ENCODE measurements at places on chromosomes 7 and 10. TPM values are rescaled to one million over a fixed set of nuclear protein-coding genes. Genes with fewer than 3 reads are reported as not detected.

- no peak for DNase-seq
Observed at GRCh38 chr10:104591441-104591840, 49.6 kb upstream of the SORCS3 start.

SFTPA1 gene
- 1.7 TPM for total RNA-seq

DNA sequence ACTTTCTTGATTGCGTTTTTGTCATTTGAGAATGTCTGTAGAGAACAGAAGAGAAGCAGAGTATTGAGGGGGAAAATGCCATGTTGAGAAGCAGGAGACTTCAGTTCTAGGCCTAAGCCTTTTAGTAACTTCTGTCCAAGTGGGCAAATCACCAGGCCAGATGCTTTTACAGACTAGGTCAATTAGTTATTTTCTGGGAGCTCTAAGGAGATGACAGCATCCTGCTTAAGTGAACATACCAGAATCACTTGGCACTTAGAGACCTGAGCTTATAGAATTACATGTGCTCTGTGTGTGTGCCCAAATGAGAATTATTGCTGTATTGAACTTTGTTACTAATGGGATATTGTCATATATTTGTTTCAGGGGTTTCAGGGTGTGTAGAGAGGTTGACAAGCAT is 24.0 kb downstream of the AGK start:
- DNase-seq: no peak

- no peak for DNase-seq
Observed at GRCh38 chr7:50369143-50370026, 64.9 kb downstream of the IKZF1 start.

C10orf105 gene
- total RNA-seq: 0.36 TPM

ZNF679 gene
- not detected for total RNA-seq

FANK1 gene
- total RNA-seq: 1.3 TPM

DNA sequence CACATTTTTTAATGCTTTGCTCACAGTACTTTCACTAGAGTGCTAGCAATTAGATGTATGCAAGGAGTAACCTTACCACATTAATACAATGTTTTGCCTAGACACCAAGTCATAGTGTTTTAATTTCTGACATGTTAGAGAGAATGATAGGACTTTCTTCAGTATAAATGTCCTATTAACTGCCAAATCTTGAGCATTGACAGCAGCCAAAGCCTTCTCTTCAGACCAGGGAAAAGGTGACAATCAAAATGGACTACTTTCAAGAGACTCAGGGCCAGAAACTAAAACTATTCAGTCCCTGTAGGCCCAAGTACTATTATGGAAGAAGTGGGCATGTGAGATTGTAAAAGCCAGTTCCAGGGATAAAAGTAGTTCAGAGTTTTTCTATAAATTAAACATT is 201.4 kb upstream of the PCDH15 start:
- DNase-seq: no peak

DNA sequence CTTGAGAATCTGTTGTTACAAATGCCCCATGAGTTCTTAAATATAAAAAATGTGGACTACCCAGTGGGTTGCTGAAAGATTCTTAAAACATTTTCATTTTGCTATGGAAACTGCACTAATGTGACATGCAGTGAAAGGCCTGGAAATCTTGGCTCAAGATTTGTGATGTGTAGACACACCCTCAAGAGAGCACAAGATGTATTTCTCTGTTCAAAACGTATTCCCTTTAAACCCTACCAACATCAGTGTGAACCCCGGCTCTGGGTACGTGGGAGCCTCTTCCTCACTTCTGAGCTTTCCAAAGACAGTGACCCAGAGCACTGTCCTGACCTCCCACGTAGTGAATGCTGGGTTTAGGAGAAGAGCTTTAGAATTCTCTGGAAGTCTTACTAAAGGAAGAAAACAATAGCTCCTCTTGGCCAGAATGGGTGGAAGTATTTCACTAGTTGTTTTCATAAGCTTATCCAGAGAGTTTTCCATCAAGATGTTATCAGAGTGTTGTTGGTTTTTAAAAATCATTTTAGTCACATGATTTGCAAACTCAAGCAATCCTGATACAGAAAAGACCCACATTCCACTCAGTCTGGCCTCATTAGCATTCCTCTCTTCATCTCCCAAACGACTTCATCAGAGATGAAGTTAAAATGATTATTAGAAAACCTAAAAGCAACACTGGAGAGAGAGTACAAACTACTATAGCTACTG is 81.5 kb upstream of the AFAP1L2 start:
- DNase-seq: no peak

- no peak for DNase-seq
Observed at GRCh38 chr7:47441796-47442604, 139.9 kb downstream of the TNS3 start.

DNA sequence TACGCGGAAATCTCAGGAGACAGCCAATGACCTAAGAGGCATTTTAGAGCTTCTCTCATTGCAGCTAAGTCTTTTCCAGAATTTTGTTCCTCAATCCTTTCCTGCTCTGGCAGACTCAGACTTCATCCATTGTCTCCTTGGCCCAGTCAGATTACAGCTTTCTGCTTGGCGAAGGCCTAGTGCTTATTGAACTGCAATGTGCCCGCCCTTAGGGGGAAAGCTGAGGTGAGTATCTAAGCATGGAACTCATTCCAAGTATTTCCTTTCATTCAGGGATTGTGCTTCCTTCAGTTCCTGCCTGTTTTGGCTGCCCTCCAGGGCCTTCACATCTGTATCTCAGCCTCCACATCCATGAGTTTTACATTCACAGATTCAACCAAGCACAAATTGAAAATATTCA is 37.5 kb downstream of the PRLHR start:
- no peak for DNase-seq

- no peak for DNase-seq
Observed at GRCh38 chr7:133359449-133359848, 106.6 kb downstream of the EXOC4 start.

- no peak for DNase-seq
Observed at GRCh38 chr10:112168733-112169132, 14.8 kb downstream of the GPAM start.
